T-helper 22 cell (primary cell): ENCODE measurements at places on chromosomes 1 and 21.

DNA sequence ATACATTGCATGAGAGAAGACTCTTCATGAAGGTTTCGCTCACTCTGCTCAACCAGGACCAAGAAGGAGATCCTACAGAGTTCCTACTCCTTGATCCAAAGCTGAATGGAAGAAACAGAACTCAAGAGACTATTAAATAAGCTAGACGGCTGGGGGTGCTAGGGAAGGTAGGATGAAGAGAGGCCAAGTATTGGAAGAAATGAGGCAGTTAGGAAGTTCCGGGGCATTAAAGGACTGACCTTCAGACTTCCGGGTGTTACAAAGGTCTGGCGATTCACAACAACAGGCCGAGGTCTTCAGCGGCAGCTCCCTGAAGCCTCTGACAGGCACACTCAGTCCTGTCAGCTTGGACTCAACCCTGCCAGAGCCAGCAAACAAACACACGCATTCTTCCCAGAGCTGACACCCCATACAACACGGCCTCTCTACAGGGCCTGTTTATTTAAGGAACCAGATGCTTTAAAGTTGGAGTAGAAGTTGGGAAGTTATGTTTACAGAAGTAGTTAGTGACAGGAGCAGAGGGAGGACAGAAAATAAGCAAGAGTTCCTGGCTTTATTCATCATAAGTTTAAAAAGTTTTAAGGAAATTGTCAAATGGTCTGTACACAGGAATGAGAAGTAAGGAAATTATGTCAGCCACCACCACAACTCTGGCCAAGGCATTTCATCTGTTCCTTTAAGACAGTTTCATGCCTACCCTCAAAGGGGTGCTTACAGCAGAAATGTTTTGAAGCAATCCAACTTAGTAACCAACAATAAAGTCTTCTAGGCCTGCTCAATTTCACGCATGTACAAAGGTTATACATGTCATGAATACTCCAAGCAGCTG is 4.7 kb downstream of the SORT1 start:
- no peak for DNase-seq

DNA sequence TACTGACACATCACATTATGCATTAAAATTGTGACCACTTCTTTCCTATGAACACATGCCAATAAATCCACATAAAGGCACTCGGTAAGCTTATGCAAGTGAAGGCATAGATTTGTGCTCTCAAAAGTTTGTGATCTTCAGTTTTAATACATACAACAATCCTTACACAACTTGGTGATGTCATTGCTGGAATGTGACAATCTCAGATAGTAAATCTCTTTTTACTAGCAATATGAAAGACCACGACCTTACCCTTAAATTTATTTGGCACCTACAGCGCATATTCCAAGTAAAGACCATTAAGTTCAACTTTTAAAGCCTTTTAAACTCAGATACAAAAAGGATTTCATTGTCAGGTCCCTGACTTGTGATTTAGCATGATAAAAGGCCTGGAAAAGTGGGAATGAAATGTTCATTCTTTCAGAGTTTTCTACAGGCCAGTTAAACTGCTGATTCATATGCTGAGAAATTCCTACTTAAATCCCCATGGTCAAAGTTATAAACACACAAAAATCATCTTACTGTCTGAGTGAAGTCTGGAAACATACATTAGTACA is 157.4 kb downstream of the SIPA1L2 start:
- DNase-seq, result no peak

GRCh38 chr1:41576206-41576605 is 91.7 kb upstream of the EDN2 start:
- no peak for DNase-seq

DNA sequence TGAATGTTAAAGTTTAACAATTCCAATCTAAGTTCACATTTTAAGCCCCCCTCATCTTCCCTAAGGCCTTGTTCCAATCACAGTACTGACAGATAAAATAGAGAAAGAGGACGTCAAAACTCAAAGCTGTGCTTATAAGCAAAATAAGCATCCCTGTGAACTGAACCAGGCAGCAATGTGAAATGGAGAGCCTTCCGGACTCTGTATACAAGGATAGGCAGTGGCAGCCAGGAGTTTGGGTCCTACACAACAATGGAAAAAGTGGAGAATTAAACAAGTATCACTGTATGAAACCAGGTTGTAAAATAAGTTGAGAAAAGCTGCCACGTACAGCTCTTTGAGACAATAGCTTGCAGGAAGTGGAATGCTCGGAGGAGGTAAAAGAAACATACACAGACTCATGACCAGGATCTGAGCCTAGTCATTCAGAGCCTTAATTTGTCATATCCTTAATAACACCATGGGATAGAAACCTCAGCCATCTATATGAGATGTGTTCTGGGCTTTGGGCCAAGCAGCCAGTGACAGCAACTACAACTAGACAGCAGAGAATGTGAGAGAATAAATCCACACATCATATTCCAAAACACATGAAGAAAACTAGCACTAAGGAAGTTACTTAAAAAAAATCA is 55.2 kb upstream of the PALMD start:
- DNase-seq, result no peak

DNA sequence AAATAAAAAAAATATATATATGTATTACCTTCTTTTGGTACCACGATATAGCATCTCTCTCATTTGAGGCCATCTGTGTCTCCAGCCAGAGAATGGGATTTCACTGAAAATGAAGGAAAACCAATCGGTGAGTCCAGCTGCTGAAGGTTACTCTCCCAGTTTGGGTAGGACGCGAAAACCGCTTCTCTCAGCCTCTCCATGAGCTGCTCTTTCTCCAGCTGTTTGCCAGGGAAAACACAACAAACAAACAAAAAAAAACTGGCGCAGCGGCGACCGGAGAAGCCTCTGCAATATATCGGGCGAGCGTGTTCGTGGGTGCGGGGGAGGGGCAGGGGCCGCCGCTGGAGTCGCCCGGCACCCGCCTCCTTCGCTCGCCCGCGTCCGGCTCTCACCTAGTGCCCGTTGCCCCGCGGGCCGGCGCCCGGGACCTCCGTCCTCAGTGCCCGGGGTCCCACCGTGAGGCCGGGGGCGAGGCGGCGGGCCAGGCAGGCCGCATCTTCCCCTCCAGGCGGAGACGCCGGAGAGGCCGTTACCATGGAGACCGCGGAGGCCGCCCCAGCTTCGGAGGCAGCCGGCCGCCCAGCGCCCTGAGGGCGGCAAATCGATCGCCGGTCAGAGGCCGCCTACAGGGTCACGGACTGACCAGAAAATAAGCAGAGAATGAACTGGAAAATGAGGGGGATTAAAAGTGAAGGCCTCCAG is 504 bp downstream of the PHTF1 start:
- DNase-seq, result peak; percentile 32

DNA sequence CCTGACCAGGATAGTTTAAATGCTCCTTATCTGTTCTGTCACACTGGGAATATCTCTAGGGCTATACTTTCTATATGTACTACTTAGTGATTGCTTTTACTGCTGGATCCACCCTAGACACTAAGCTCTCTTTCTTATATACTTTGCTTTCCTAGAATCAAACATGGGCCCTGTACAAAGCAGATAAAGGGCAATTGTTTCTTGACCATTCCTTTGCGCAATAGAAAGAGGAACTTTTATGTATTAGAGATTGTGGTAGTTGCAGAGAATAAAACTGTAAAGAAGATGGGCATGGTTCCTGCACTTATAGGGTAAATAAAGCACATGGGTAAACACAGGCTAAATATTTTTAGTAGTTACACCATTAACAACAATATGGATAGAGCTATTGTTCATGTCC is 58.8 kb downstream of the ATP6V1G3 start:
- DNase-seq, result no peak

GRCh38 chr1:20610970-20611369 is 22.1 kb downstream of the CDA start:
- DNase-seq, result no peak

GRCh38 chr1:169465281-169465680 is 20.5 kb downstream of the SLC19A2 start:
- DNase-seq, result no peak

DNA sequence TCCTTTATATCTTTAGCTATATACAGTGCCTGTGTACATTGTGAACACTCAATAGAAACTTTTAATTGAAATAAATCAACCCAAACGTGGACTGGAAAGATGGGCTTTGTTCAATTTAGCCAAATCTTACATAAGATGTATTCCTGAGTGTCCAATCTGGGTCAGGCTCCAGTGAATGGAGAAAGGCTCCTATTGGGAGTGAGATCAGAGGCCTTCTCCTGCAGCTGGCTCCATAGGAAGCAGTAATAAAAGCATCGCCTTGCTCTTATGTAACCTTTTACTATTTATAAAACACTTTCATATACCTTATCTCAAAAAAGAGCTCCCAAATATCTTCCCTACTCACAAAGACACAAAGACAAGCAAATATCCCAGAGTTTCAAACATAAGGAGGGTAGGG is 24.9 kb upstream of the RGS16 start:
- DNase-seq, result no peak
